ENCODE measurements at places on chromosomes 1 and 21.

DNA sequence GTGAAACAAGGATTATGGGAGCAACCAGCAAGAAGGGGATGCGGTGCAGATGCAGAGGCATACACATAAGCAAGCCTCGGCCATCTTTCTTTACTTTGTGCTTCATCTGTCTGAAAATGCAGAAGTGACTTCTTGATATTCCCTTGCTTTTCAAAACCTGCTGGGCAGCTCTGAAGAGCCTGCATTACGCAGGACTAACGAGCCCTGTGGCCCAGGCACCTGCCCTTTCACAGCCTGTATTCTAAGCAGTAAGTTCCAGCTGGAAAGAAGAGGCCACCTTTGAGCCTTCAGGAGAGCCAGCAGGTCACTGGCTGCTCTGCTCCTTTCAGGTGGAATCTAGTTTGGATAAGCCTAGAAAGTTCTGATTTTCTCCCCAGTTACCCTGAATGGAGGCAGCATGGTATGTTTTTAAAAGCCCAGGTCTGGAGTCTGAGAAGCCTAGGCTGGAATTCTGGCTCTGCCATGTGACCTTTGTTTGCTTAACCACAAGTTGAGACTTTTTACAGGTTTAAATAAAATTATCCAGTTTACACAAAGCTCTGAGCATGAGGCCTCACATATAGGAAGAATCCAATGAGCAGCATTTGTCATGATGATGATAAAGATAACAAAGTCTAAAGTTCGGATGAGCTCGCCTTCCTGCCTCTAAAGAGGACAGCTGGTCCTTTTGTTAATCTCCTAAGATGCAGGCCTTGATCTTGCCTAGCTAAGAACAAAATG, 122.9 kb downstream of the UBR4 start:
- DNase-seq, result no peak

- DNase-seq, result no peak
Observed at GRCh38 chr1:234533034-234533891, 54.3 kb upstream of the TARBP1 start.

DNA sequence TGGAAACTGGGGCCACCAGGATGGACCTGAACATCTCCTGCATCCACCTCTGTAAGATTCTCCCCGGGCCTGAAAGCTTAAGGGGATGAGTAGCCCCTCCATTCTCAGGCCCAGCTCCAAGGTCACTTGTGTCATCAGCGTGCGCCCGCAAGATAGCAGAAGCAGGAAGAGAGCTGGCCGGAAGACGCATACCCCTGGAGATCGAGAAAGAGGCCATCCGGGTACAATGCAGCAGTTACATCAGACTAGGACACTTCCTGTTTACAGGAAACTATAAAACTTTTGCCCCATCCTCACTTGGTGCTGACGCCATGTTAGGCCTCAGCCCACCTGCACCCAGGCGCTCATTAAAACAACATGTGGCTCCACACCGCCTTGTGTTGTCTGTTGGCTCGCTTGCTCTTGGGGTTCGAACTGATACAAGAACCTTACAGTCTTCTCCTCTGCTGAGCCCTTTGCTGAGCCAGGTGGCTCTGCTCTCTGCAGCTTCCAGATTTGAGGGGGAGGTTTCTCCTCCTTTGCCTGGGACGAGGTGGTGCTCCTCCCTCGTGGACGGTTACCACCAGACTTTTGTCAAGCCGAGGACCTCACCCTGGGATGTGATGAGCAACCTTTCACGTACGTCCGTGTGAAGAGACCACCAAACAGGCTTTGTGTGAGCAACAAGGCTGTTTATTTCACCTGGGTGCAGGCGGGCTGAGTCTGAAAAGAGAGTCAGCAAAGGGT, 277.5 kb upstream of the C1orf174 start:
- no peak for DNase-seq

DNA sequence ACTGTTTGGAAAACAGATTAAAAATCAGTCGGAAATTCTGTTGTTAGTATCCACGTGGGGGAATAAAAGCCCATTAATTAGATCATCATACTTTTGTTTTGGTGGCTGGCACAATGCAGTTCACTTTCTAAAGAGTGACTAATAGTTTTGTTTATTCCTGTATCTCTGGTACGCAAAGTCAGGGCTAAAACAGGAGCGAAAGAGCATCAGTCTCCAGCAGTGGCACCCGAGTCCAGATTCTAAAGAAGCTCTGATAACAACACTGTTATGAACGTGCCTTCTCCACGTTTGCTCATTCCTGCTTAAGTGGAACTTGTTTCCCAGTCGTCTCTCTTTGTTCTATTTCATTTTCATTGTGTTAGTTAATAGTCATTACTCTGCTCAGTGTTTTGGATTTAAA, 69.6 kb downstream of the HSPA13 start:
- DNase-seq, result no peak

DNA sequence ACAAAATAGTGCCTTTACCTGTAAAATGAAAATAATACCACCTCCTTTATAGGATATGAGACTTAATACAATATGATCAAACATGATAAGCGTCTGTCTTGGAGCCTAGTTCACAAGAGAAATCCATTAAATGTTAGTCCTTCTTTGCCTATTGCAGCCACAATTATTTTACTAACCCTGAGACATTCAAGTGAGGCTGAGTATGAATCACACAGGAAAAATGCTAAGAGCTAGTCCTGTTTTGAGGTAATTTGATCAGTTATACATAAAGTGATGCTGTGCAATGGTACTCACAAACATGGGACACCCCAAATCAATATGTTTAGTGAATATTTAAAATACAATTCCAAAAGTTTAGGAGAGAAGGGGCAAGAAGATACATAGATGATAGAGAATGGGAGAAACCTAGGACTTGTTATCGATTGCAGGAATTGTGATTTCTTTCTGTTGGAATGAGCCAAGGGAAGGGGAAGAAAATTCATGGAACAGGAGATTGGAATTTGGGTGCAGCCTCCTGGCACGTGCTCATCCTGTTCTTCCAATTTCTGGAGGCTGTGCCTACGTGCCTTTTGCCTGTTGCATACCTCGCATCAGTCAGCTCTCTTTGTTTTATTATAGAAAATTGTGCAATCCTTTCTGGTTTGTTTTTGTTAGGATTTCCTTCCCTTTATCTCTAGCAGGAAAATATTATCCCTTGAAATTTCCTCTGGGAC, 39.9 kb upstream of the BACH1 start:
- DNase-seq, result no peak

DNA sequence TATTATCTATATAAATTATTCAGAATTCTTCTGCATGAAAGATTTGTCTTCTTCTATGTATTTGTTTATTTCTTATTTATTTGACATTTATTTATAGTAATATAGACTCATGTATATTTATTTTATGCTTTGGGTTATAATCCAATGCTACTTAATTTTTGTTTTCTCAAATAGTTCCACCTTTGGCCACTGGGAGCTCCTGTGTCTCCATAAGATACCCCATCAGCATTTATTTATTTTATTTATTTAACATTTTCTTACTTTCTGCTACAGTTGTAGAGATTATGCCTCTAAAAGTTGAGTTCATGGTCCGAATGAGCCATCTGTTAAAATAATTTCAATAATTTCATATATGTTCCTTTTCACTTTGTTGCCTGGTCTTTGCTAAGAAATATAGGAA, 289.4 kb downstream of the ADGRL2 start:
- no peak for DNase-seq

- DNase-seq, result no peak
Observed at GRCh38 chr21:42203936-42204335, 15.0 kb upstream of the ABCG1 start.

GRCh38 chr1:233299450-233299849, 3.9 kb upstream of the PCNX2 start:
- DNase-seq, result no peak

DNA sequence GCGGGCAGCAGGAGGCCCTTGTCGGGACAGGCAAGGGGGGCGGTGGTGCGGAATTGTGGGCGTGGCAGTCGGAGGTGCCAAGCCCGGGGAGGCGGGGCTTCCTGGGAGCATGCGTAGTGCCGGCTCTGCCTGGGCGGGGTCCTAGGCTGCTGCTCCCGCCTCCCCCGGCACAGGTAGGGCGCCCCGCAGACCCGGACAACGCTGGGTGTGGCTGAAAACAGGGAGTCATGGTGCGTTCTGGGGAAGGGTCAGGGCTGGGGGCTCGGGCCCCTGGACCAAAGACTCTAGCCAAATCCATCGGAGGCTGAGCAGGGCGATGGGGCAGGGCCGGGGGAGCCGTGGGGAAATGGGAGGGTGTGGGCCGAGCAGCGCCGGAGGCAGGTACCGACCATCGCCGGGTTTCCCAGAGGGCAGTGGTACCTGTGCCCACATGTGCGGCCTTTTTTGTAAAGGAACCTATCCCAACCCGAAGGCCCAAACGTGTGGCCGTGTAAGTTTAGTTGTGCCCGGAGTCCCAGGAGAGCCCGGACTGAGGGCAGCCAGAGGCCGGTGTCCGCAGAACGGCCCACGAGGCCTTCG, 231.9 kb downstream of the SDCCAG8 start:
- no peak for DNase-seq

- DNase-seq, result no peak
Observed at GRCh38 chr21:16509476-16509875, 779.7 kb downstream of the USP25 start.

DNA sequence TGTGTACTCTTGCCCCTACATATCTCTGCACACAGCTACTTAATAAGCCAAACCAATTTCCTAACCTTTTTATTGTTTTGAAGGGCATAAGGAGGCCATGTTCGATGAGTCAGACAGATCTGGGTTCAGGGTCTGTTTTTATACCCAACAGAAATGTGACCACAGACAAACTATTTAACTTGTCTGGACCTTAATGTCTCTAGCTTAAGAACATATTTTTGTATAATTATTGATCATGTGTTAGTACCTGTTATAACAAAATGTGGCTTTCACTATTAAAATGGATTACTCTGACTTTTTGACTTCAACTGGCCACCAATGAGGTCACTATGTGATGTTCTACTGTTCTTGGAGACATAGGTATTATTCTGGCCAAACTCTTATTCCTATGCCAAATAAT, 507.8 kb upstream of the USP24 start:
- DNase-seq, result no peak

DNA sequence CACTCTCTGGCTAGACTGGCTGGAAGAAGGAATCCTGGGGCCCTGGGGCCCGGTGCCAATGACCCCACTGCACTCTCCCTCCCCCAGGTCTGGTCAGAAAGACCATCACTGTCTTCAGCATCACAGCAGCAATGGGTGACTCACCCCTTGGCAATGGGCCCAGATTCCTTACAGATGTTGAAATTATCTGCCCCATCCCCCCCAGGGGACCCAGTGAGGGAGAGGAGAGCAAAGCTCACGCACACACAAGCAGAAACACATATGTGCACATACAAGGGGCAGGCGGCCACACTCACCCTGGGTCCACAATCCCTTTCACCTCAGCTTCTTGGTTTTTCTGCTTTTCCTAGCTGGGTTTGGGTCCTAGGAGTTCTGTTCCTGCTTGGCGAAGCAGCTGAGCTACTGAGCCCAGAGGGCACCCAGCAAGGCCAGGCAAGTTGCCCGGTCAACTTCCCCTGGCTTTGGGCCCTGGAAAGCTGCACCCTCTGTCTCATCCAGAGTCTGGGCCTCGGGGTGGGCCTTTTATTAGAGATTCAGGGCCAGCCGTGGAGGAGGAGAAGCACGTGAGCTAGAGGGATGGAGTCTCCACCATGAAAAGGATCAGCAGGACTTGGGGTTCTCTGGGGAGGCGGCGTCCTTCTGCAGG, 2.6 kb downstream of the COL16A1 start:
- peak; percentile 53 for DNase-seq

DNA sequence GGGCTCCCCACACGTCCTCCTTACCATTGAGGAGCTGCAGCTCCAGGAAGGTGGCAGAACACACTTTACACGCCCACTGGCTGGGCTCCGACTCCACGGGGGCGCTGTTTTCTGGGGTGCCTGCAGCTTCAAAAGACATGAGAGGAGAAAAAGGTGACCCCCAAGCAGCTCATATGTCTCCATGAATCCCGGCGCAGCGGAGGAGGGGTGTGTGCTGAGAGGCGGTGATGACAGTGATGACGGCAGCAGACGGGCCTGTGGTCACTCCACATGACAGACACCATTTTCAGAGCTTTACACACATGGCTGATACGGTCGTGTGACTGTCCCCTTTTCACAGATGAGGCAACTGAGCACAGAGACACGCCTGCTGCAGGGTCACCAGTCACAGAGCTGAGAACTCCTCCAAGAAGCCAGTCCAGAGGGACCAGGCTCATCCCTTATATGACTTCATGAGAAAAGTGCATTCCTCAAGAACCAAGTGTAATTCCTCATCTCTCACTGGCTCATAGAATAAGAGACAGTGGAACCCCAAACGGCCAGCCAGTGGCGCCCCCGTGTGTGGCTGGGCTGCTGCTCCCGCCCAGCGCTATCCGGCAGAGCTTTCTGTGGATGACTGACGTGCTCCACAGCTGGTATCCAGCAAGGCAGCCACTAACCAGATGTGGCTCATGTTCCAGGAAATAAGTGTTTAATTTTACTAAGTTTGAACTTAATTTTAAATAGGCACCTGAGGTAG, 31.9 kb downstream of the PRDM15 start:
- DNase-seq, result no peak

DNA sequence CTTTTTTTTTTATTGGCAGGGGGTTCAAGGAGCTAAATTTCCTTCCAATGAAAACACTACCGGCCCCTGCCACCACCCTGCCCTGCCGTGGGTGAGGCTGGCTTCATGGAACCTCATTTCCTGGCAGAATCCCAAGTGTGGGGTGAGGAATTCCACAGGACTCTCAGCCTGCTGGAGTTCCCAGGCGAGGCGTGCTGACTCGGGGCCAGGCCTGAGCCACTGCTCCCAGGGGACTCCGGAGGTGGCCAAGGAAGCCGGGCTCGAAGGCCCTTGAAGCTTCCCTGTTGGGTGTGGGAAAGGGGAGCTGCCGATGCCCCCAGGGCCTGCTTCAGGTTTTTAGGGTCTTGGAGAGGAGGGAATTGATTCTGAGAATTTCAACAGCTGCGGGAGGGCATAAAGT, 95.3 kb upstream of the ACTRT2 start:
- no peak for DNase-seq

GRCh38 chr1:159937054-159937750, 8.2 kb downstream of the IGSF9 start:
- no peak for DNase-seq

DNA sequence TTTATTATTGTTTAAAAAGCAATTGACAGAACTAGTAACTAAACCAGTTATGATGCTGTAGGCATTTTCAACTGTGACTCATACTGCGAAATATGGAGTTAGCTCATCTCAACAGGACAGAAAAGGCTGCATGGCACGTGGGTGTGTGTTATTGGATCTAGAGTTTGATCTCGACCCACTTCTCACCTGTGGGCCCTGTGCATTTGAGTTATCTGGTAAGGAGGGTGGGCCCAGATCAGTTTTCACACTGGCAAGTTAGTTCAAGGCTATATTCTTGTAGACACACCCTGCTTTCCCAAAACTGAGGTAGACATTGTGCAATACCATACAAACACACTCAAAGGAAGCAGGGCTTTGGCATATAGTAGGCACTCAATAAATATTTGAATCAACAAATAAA, 71.3 kb upstream of the PRDX6 start:
- no peak for DNase-seq

GRCh38 chr1:231558708-231559185, 30.3 kb downstream of the TSNAX start:
- no peak for DNase-seq

All from kidney (tissue), 22 donors.